NCI-H2081 treated with DMSO at 0.1 percent for 48 hours (cell line): ENCODE measurements at places on chromosomes 11 and 22.

DNA sequence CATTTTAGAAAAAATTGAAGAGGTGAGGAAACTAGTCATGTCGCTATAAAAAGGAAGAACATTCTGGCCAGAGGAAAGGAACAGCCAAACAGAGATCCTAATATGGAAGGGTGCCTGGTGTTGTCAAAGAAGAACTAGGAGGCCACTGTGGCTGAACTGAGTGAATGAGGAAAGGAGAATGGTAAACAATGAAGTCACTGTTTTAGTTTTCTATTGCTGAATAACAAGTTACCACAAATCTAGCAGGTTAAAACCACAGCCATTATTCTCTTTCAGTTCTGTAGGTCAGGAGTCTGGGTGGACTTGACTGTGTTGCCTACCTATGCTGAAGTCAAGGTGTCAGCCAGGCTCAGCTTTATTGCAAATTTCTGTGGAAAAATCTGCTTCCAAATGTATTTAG is 549.3 kb upstream of the CCDC90B start:
- DNase-seq = no peak

DNA sequence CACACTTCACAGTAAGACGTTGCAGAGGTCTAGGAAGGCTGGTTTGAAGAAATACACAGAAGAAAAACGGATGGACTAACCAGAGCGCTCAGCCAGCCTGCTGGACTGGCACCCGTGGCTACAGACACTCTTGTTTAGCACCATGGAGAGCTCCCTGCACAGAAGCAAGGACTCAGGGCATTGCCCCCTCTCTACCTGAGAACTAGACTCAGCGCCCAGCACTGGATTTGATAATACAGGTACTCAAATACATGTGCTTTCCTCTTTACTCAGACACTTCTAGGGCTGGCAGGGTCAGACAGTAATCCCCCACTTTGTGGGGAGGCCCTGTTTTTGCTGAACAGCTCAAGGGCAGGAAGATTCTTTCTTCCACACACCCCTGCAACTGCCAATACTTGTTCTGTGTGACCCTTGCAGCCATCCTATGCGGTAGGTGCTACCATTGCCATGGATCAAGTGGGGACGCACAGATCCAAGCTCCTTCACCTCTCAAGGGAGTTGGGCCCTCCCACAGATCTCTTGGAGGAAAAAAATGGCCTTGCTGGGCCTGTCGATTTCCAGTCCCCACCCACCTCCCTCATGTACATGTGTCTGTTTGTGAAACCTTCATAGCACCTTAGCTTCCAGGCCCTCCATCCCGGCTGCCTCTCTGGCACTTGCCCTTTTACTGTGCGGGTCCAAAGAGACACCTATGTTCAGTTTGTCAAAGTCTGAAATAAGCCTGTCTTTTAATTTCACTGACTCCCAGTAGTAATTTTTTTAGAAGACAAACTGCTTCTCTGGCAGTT is 5.1 kb upstream of the P2RX6 start:
- no peak for DNase-seq

GRCh38 chr11:121904148-121904547 is 211.9 kb downstream of the BLID start:
- no peak for DNase-seq

- DNase-seq = no peak
Measured at GRCh38 chr11:75355051-75355450, 3.6 kb upstream of the ARRB1 start.

DNA sequence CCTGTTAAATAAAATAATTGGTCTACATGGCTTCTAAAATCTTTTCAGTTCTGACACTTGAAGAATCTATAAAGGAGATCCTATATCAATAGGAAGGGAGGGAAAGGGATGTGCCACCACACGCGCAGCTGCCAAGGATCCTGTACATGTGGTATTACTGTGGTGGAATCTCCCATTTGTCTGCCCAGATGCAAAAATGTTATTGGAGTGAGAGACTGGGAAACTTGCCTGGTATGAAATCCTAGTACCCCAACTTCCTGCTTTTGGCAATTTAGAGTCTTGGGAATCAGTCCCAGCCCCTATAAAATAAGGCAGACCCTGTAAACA is 81.9 kb upstream of the PICALM start:
- DNase-seq = no peak

GRCh38 chr22:36893262-36893661 is 20.2 kb upstream of the CSF2RB start:
- no peak for DNase-seq

DNA sequence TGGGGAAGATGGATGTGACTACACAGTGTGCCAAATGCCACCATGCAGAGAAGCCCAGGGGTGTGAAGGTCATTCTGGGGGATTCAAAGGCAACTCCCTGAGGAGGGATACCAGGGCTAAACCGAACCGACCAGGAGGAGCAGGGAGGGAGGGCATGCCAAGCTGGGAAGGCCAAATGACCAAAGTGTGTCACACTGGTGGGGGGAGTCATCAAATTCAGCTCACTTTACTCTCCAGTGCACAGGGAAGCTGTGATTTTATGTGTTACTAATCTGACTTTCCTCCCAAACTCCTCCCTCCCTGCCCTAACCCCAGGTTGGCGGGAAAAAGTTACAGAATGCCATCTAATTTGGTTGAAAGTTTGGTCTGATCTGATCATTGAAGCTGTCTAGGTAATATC is 29.7 kb upstream of the TSKU start:
- no peak for DNase-seq

- no peak for DNase-seq
Measured at GRCh38 chr11:43944761-43945311, 2.4 kb downstream of the C11orf96 start.

DNA sequence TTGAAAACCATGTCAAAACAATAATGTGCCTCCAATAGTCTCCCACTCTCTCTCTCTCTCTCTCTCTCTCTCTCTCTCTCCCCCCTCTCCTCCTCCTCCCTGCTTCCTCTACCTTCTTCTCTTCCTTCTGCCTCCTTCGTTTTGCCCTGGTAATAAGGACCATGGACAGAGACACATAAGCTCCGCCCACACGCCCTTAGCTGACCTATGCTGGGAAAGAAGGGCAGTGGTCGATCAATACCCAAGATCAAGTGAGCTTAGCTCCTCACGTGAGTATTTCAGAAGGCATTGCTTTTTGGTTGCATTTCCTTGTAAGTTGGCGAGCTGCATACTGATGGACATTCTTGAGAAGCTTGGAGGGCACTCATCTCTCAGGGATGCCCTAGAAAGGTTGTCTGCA is 194.8 kb downstream of the MIAT start:
- DNase-seq = no peak

DNA sequence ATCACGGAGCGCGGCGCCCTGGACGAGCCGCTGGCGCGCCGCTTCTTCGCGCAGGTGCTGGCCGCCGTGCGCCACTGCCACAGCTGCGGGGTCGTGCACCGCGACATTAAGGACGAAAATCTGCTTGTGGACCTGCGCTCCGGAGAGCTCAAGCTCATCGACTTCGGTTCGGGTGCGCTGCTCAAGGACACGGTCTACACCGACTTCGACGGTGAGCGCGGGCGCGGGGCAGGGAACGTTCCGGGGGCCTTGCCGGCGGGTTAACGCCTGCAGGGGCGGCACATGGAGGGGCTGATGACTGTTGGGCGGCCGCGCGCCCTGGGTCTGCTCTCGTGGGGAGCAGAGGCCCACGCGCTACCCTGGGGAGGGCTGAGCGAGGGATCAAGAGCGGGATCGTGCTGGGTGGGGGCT is 1.0 kb downstream of the PIM3 start:
- DNase-seq = no peak

- no peak for DNase-seq
Measured at GRCh38 chr11:57497303-57498247, 17.9 kb downstream of the SLC43A1 start.
